ENCODE measurements at places on chromosomes 7 and 10.

DNA sequence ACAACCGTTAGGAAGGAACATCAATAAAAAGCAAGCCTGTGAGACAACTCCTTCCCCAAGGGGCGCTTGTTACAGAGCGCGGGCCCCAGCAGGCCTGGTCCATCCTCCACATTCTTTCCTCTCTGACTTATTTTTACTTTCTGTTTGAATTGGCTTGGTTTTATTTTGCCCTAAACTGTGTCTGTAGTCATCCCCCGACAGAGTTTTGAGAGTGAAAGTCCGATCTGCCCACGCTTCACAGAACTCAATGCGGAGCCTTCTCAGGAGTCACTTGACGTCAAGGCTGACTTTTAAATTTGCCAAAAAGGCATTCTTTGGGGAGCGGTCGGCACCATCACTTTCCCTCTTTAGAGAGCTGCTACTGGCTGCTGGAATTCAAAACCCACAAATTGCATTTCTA is 150.1 kb upstream of the KLF6 start:
- no peak for DNase-seq

- no peak for DNase-seq
Measured at GRCh38 chr10:34184939-34185386, 630.1 kb downstream of the PARD3 start.

DNA sequence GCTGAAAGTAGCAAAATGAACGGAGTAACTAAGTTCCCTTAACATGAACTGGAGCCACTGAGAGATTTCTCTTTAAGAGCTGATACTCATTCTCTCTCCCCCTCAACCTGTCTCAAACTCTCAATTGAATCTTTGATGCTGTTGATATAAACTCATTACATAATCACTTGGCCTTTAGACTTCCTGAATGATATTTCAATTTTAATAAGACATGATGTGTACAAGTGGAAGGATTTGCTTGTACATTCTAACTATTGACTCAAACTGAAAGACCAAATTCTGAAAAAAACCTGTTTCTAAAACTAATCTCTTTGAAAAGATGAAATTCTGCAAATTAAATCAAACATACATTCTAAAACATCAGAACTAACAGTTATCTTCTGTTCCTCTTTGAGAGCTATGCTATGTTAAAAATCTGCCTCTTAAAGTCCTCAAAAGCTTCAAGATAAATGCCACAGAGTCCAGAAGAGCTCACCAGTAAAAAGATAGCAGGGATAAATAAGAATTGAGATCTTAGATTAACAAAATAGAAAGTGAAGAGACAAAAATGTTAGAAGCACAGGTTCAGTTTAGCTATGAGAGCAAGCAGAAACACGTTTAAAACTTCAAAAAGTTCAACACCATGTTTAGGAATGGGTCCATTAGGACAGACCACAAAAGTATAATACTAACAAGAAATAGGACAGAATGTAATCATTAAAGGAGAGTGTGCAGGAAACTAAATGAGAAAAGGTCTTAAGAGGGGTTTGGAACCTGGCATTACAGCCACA is 46.1 kb downstream of the TNPO3 start:
- no peak for DNase-seq

GRCh38 chr7:131456338-131456737 is 100.1 kb downstream of the PODXL start:
- DNase-seq: no peak

DNA sequence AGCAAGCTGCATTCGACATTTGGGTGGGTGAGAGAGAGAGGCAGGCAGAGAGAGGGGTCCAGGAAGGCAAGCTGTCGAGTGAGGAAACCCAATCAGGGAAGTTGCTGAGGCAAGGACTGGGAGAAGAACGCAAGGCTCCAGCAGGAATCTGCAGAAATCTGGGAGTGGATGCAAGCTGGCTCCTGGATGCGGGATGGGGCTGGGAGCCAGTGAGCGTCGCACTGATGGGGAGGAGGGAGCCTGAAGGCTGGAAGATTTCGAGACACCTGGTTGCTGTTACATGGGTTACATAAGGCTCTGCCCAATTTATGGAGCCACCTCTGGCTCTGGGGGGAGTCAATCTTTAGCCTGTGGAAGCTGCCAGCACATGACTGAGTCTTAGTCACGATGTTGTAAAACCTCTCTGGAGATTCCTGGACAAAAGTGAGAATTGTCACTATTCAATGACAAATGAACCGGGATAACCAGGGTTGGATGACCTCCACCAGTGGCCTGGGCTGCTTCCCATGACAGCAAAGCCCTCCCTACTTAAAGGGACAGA is 51.1 kb upstream of the ADRB1 start:
- no peak for DNase-seq

- DNase-seq: no peak
Measured at GRCh38 chr7:150824379-150825177, 24.0 kb downstream of the TMEM176A start.

- no peak for DNase-seq
Measured at GRCh38 chr7:57348646-57349269, 101.2 kb upstream of the ZNF716 start.

- DNase-seq: no peak
Measured at GRCh38 chr7:832167-832967, at the start of gene SUN1. Gene SUN1 (plus strand): TSS chr7:832476. CDS start chr7:832525, 49 bp downstream.

DNA sequence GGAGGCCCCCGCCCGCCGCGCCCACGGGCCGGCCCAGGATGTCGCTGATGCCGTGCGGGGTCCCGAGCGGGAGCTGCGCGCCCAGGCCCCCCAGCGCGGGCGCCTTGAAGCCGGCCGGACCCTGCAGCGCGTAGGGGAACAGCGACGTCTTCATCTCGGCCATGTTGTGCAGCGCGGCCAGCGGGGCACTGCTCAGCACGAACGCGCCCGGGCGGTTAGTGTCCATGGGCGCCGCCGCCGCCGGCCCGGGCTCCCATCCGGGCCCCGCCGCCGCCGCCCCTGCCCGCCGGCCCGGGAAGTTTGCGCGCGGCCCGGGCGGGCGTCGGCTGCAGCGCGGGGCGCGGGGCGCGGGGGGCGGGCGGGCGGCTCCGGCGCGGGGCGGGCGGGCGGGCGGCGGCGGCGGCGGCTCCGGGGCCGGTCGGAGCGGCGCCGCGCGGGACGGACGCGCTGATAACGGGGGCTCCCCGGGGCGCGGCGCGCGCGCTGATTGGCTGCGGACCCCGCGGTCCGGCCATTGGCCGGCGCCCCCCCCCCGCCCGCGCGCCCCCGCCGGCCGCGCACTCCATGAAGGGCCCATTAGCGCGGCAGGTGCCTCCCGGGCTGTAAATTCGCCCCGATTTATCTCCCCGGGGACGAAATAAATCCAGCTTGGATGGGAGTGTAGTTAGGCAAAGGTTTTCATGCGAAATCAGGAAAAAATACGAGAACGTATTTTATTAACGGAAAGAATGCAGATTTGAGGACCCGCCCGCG is at the start of gene NKX6-2:
Gene NKX6-2 (minus strand): TSS at position 425 of the 753 bp plus-strand sequence. CDS start 199 bp downstream, at position 226.
- DNase-seq: no peak

- no peak for DNase-seq
Measured at GRCh38 chr7:69814421-69814962, 216.2 kb downstream of the AUTS2 start.

GRCh38 chr10:35412900-35413491 is 76.7 kb downstream of the CCNY start:
- no peak for DNase-seq

DNA sequence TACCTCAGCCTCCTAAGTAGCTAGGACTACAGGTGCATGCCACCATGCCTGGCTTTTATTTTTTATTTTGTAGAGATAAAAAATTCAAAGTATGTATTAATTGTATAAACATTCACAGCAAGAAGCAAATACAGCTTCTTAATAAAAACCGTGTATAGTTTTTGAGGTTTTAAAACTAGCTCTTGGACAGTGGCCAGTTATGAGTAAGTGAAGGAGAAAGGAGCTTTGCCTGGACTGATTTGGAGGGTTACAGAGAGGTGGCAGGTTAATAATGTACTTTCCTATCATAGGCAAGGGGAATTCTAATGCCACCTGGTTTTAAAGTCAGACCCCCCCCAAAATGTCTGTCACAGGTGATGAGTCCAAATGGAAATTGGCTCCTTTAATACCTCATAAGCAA is 43.4 kb downstream of the ZNRF2 start:
- DNase-seq: no peak

DNA sequence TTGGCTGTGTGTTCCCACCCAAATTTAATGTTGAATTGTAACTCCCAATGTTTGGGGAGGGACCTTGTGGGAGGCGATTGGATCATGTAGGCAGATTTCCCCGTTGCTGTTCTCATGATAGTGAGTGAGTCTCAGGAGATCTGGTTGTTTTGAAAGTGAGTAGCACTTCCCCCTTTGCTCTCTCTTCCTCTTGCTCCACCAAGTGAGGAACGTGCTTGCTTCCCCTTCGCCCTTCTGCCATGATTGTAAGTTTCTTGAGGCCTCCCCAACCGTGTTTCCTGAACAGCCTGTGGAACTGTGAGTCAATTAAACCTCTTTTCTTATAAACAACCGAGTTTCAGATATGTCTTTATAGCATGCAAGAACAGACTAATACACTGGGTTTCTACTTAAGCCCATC is 176.3 kb downstream of the CDK14 start:
- DNase-seq: no peak

DNA sequence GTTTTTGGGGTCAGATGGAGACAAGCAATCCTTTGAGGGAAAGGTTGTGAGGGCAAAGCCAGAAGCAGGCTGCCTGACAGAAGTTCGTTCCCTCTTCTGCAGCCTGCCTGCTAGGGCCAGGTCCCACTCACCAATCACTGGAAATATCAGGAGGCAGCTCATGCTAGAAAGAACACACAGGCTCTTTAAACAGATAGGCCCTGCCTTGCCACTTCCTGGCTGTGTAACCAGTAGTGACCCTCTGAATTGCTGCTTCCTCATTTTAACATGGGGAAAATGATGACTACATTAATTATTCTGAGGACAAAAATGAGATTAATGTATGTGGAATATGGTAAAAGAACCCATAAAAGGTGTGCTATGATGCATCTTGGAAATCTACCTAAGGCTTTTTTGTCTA is 50.5 kb upstream of the MRLN start:
- no peak for DNase-seq

GRCh38 chr7:64180989-64181388 is 26.0 kb upstream of the ZNF735 start:
- DNase-seq: no peak

- no peak for DNase-seq
Measured at GRCh38 chr10:121527690-121528089, 70.6 kb downstream of the FGFR2 start.

DNA sequence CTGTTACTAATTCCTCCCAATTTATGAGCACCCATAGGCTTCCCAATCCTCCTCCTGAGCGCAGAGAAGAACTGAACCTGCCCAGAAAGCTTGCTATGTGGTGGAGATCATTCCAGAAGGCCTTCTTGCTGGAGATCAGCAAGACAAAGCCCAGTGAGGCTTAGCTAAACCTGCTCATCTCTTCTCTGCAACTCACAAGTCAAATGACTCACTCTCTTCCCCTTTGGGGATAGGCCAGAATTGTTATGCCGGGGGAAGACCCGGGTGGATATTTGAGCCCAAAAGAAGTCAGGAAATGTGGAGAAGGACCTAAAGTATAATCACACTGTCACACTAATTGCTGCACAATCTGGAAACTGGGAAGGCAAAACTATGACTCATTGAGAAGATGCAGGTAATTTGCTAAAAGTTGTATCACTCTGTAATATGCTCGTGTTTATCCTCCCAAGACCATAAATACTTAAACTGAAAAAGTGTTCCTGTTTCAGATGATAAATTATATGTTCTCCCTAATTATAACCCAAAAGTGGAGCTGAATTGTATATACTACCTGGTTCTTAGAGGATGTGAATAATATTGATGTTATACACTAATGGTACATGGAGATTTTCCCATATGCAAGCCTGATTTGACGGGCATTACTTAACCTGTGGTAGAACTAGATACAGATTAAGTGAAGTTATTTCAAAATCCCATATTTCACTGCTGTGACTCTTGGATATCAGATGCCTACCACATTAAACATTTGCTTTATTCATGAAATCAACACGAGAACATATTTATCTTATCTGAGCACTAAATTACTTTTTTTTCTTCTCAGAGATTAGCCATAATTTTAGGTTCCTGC is 6.4 kb downstream of the NEBL start:
- no peak for DNase-seq

GRCh38 chr7:81013083-81013817 is 94.4 kb upstream of the SEMA3C start:
- DNase-seq: no peak

DNA sequence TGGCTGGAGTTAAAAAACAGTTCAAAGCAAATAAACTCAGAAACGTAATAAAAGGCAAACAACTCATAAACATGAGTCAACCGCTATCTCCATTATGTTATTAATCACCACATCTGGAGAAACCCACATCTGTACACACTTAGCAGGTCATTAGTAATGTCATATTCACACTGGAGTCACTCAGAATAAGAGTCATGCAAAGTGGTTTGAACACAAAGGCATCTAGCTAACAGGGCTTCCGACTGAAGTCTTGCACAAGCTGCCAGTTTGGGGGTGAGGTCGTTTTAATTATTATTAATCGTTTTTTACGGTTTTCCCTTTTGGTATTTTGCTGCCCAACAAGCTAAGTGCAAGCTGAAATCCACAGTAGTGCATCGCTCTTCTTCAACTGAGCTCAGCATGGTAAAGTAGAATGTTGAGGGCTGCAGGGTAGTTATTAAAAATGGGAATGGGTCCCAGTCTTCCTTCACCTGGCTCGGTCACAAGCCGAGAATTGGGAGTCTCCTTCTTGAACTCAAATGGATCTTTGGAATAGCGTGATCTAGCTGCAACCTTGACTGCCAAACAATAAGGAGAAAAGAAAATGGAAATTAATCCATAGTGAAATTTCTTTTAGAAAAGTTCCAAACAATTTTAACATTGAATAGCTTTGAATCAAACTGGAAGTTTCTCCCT is 663.5 kb downstream of the KCNMA1 start:
- DNase-seq: no peak

DNA sequence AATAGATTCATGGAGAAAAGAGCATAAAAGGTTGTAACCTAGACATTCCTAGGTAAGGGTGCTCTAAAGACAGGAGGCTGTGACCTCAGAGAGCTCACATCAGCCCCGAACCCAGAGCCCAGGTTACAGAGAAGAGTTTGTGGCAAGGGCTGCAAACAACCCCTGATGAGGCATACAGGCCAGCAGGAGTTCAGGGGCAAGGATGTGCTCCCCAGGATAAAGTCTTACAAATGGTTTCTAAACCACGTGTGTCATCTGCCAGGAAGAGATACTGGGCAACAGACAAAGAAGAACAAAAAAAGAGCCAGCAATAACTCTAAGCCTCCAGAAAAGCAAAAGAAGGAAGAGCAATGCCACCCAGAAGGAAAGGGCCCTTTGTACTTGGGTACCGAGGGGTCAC is 27.7 kb downstream of the NCAPG2 start:
- no peak for DNase-seq

- no peak for DNase-seq
Measured at GRCh38 chr10:126059076-126059826, 162.9 kb downstream of the FANK1 start.

GRCh38 chr7:153939177-153939576 is 113.0 kb upstream of the DPP6 start:
- no peak for DNase-seq

- no peak for DNase-seq
Measured at GRCh38 chr7:41877118-41877517, 174.2 kb upstream of the INHBA start.

- peak; percentile 53 for DNase-seq
Measured at GRCh38 chr7:35971133-35971891, 170.5 kb downstream of the SEPTIN7 start.
